ENCODE measurements at places on chromosomes 2 and 18.

DNA sequence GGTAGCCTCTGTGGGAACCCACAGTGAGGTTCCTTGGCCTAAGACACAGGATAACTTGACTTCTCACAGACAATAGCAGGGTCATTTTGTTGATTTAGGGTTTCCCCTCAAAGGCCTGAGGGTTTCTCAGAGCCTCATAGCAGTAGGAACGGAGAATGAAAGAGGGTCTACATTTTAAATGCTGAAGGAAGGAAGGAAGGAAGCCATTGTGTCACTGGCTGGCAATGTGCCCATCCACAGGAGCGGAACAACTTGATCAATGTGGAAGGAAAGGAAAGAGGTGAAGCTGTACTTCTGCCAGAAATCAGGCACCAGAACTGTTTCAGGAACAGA lies 5.1 kb downstream of the IL1B start:
- no peak for DNase-seq

DNA sequence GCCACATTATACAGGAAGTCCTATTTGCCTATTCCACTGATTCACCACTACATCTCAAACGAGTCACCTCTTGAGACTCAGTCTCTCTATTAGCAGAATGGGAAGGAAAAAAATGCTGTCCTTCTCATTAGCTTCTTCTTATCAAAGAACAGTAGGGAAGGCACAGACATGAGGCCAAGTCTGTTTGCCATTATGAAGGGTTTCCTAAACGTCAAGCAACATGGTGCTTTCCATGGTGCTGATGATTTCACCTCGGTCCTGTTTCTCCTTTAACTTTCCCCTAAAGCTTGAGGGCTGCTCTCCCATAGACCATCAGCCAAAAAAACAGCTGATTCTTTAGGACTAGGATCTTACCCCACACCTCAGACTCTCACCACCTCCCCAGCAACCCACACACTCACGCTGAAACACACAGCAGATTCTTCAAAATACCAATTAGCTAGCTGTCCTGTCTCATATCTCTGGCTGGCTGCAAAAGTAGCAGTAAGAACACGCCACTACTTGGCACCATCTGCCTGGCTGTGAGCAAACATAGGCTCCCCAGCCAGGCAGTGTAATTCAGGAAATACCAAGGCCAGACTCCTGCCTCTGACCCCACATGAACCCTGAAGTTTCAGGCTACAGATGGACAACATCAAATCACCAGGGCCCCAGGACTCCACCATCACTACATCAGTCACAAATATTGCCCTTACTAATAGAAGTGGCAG lies 30.5 kb downstream of the GALNT14 start:
- DNase-seq, result no peak

- DNase-seq, result no peak
Observed at GRCh38 chr18:79774111-79774510, 23.6 kb upstream of the KCNG2 start.

GRCh38 chr18:48842259-48843061 lies 108.3 kb downstream of the SMAD7 start:
- no peak for DNase-seq

DNA sequence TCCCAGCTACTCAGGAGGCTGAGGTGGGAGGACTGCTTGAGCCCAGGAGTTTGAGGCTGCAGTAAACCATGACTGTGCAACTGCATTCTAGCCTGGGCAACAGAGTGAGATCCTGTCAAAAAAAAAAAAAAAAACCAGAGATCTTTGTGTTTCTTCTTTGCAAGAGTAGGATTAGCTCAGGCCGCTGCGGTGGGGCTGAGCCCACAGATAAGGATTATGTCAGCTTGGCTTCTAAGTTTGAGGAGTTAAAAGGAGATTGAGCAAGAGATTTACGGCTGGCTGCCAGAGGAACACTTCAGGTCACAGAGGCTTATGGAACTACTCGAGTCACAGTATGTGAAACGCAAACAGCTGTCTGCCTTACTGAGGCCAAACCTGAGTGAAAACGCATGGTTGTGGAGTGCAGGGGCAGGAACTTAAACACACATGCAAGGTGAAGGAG lies 146.7 kb upstream of the L3MBTL4 start:
- DNase-seq, result no peak

- no peak for DNase-seq
Observed at GRCh38 chr2:230153390-230153976, 66.3 kb downstream of the SP110 start.
